ENCODE measurements at places on chromosomes 7 and 10. TPM values are rescaled to one million over a fixed set of nuclear protein-coding genes. Genes with fewer than 3 reads are reported as not detected.

ARPC1B gene
- 14.4 TPM for total RNA-seq

DNA sequence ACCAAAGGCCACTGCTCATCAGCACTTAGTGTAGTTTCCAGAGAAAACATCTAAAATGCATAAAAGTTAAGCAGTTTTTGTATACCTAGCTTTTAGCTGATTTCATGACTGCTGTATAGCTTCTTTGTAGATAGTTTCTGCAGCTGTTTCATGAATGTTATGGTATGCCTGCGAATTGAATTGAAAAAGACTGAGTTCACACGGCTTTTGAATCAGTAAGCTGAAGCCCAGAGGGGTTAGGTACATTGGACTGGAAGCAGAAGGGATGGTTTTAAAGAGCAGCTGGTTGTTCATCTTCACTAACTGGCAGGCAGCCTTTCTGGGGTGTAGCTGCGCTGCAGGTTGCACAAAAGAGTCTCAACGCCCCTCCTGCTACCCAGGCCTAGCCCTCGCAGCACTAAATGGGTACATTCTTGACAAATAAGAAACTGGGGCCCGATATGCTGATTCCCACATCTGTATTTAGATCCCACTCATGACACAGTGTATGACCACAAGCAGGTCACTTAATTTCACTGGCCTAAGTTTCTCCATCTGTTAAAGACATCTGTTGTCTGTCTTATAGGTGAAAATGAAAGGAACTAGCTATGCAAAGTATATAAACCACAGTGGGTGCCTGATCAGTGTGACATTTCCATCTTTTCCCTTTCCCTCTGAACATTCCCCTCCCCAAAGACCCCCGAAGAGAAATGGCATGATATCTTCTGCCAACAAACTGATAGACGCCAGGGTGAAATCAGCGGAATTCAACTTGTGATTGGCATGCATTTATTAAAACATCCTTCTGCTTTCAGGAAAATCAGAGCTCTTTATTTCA lies 85.9 kb upstream of the AGBL3 start:
- DNase-seq = no peak

DNA sequence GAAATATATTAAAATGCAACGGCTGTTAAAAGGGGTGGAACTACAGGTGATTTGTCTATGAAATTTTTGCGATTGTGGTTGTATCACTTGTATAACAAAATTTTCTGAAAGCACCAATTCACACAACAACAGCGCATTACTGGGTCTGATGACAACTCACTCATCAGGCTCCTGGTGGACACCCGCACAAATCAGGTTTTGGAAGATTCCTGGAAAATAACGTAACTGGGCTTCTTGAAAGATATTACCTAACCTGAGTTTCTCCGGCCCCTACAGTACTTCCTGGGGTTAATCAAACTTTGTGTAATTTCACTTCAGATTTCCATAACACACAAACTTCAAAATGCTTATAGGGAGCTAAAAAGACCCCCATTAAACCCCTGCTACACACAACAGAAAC lies 7.6 kb downstream of the SNX8 start:
- no peak for DNase-seq

DNA sequence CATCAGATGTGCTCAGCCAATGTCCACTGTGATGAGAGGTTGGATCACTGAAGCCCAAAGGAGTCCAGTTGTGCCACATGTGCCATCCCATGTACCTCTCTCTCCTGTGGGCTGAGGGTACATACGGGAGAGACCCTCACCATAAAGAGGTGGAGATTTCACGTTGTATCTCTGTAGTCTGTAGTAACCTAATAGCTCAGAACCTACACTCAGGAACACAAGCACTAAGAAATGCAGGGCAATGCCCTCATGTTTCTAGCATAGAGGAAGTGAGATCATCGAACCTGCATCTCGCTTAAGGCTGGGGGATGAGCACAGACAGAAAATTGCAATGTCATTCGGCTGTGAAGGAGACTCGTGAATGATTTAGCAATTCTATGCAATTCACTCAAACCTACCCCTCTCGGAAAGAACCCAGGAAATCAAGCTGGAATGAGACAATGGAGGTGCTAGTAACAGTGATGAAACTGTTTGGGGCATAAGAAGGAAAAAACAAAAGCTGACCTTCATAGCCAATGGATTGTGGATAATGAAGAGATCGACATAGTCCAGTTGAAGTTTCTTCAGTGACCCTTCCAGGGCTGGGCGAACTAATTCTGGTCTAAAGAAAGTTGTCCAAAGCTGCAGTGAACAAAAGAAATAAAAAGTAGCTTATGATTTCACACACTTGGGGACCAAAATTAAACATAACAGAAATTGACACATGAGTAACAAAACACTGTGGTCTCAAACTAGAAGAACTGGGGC lies 80.3 kb upstream of the UCN3 start:
- DNase-seq = no peak

DNA sequence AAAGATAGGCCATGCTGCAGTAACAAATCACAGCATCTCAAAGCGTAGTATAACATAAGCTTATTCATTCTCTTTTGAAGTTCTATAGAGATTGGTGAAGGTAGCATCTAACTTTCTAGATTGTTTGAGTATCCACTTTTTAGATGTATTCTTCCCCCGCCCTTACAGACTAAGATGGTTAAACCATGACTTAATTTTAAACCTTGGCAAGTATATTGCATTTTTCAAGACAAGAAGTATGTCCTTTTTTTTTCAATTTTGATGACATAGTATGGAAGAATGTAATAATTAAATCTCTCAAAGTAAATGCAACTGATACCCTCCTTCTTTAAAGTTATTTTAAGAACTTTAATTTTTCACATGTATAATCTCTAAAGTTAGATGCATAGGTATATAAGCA lies 190.0 kb downstream of the KCND2 start:
- DNase-seq = no peak

DNA sequence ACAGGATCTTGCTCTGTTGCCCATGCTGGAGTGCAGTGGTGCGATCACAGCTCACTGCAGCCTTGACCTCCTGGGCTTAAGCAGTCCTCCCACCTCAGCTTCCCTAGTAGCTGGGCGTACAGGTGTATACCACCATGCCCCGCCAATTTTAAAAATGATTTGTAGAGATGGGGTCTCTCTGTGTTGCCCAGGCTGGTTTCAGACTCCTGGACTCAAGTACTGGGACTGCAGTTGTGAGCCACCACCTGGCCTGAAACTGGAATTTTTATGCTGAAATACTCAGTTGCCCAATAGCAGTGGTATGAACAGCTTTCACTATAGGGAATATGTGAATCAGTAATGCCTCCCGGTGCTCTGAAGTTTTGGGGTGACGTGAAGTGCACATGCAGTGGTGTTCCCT lies 7.6 kb downstream of the ZRANB1 start:
- DNase-seq = no peak

- no peak for DNase-seq
These were observed 2.4 kb downstream of the ZMIZ2 start for GRCh38 chr7:44750921-44751571.

GRCh38 chr10:77959384-77959783 lies 32.8 kb upstream of the DLG5 start:
- peak; percentile 18 for DNase-seq

DNA sequence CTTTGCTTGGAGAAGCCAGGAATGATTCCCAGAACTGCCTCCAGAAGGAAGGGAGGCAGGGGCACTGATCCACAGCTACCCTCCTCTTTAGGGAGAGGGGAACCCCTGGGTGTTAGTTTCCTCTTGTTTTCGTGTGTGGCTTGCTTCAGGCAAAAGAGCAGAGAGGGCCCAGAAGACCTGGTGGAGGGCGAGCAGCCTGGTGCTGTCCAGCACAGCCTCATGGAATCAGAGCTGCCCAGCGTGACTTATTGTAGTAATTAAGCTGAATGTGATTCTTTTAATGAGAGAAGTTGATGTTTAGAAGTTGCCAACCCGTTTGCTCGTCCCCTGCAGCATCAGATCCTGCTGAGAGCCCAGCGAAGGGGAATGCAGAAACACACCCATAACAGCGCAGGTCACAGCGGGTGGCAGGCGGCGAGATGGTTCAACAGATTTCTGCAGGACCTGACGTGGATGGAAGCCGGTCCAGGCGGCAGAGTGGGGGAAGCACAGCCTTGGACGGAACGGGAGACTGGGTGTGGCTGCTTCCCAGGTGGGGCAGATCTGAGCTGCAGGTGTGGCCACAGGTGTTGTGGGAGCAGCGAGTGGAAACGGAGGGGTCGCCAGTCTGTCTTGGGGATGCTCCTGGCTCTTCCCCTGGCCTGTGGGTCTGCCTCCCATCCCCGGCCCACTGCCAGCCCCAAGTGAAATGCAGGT lies 53.7 kb upstream of the SHH start:
- DNase-seq = no peak
